CD4-positive, alpha-beta T cell treated with Interleukin-6 at 100 ng/mL for 8 hours (primary cell): ENCODE measurements at places on chromosomes 16 and 17.

- DNase-seq: no peak
Observed at GRCh38 chr16:27721531-27722181, 171.7 kb downstream of the KATNIP start.

GRCh38 chr17:68185820-68186219 is 62.0 kb upstream of the AMZ2 start:
- DNase-seq: no peak

GRCh38 chr16:24825696-24826095 is 20.1 kb upstream of the SLC5A11 start:
- no peak for DNase-seq

- DNase-seq: no peak
Observed at GRCh38 chr17:17938388-17939107, 33.7 kb downstream of the TOM1L2 start.

DNA sequence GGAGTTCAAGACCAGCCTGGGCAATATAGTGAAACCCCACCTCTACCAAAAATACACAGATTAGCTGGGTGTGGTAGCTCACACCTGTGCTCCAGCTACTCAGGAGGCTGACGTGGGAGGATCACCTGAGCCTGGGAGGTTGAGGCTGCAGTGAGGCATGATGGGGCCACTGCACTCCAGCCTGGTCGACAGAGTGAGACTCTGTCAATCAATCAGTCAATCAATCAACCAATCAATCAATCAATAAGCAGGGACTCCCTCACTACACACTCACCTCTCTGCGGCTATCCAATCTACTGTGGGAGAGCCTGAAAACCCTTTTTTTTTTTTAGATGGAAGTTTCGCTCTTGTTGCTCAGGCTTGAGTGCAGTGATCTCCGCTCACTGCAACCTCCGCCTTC is 31.6 kb downstream of the CPSF4L start:
- no peak for DNase-seq

DNA sequence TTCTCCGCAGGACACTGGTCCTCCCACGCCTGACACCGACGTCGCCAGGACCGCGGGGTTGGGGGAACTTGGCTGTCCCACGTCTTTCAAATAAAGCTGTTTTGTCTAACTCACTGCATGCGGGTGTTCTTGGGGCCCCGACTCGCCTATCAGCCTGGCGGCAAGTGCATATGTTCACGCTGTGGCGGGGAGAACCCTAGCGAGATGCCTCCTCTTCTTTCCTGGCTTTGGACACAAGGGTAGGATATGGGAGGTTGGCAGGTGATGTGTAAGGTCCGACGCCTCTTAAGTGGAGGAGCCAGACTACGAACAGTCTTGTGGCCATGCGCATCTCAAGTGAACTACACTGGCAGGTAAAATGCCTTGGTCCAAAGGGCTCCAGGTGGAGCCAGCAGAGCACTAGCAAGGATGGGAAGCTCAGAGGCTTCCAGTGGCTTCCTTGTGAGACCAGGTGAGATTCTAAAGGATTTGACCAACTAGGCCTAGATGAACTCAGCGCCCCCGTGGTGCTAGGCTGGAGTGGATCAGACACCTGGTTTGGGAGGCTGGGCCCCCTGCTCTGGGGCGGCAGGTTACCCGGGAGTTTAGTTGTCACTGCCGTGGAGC is 873 bp upstream of the RPS2 start:
- no peak for DNase-seq

GRCh38 chr17:76915840-76916510 is 47.8 kb downstream of the MGAT5B start:
- no peak for DNase-seq

DNA sequence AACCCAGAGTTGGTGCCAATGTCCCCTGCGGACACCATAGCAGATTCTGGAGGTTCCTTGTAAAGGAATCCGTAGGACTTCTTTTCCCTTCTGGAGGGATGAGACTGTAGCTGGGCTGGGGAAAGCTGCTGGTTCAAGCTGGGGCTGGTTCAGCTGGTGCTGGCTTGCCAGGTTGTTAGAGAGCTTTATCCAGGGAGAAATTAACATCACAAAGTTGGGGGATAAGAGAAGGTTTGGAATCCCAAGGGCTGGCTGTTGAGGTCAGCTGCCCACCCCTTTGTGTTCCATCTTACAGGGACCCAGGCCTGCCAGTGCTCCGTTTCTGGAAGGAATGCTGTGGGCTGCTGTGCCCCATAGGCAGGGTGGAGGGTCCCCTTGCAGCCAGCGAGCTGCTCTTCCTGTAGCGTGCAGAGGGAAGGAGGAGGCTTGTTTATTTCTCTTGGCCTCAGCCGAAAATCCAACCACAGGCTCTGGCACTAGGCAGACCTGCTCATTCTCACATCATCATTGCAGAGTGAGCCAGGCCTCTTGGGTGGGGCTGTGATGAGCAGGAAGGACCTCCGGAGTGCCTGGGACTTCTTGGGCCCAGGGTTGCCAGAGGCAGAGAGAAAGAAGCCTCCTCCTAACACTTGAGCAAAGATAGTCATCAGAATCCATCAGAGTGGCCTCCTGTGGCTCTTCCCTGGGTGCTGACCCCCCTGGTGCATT is 251.1 kb downstream of the SEC14L1 start:
- DNase-seq: peak; percentile 68

DNA sequence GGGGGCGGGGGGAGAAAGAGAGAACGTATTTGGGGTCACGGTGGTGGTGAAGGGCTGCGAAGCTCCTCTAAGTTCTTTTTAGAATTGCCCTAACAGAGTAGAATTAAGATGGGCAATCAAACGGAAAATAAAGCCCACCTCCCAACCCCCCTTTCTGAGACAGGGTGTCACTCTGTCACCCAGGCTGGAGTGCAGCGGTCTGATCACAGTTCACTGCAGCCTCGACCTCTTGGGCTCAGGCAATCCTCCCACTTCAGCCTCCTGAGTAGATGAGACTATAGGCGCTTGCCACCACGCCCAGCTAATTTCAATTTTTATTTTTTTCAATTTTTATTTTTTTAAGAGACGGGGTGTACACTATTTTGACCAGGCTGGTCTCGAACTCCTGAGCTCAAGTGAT is 710 bp upstream of the CAVIN1 start:
- no peak for DNase-seq
